ENCODE measurements at places on chromosomes 12 and 14. TPM values are rescaled to one million over a fixed set of nuclear protein-coding genes. Genes with fewer than 3 reads are reported as not detected.

The INHBE gene
- 0.24 TPM for total RNA-seq

The TAS2R13 gene
- total RNA-seq = 1.7 TPM

GRCh38 chr12:77925536-77926108, 94.9 kb downstream of the NAV3 start:
- H3K36me3 ChIP-seq = no peaks in the 10 kb centered on the region
- peak; percentile 91 for DNase-seq
- no peaks in the 10 kb centered on the region for H3K27me3 ChIP-seq
- no peaks in the 10 kb centered on the region for H3K4me1 ChIP-seq
- no peak overlapping the region for H3K4me3 ChIP-seq
- H3K27ac ChIP-seq = no peak overlapping the region

DNA sequence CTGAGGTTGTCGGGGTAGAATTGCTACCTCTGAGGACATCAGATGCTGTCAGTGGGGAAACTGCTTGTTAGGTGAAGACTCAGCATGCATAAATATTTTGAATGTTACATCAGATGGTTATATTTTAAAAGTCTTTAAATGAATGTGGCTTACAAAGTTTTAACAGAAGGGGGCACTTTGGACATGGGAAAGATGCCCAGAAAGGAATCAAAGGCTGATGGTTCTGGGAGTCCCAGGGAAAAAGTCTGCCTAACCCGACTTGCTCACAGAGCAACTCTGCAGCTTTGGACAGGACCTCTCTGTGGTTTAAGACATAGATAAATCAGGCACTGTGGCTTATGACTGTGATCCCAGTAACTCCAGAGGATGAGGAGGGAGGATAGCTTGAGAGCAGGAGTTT, 474.9 kb downstream of the ATP23 start:
- H3K27me3 ChIP-seq = no peaks in the 10 kb centered on the region
- H3K4me1 ChIP-seq = peaks cover 17% of the 10 kb centered on the region
- no peak overlapping the region for H3K4me3 ChIP-seq
- H3K27ac ChIP-seq = no peak overlapping the region
- no peaks in the 10 kb centered on the region for H3K36me3 ChIP-seq

GRCh38 chr12:22740656-22741355, 115.8 kb downstream of the ETNK1 start:
- no peaks in the 10 kb centered on the region for H3K4me1 ChIP-seq
- peaks cover 81% of the 10 kb centered on the region for H3K36me3 ChIP-seq
- H3K27me3 ChIP-seq = no peaks in the 10 kb centered on the region
- no peak for DNase-seq
- H3K4me3 ChIP-seq = no peak overlapping the region
- H3K27ac ChIP-seq = no peak overlapping the region

DNA sequence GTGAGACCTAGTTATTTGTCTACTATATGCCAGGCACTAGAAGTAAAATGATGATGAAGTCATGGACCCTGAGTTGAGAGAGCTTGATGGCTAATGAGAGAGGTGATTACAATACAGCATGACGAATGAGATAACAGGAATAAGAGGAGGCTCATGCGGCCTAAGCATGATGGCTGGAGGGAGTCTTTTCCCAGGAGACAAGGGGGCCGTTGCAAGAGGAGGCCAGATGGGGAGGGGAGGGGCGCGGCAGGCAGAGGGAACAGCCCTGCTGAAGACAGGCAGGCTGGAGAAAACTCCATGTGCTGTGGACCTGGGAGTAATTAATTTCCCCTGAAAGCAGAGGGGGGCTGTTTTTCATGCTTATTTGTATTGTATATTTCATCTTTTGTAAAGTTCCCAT, 144.7 kb upstream of the RFLNA start:
- H3K36me3 ChIP-seq = no peaks in the 10 kb centered on the region
- no peak overlapping the region for H3K4me3 ChIP-seq
- no peaks in the 10 kb centered on the region for H3K27me3 ChIP-seq
- no peak overlapping the region for H3K27ac ChIP-seq
- no peaks in the 10 kb centered on the region for H3K4me1 ChIP-seq
- DNase-seq = no peak

Data from endodermal cell (in vitro differentiated cells).